ENCODE measurements at places on chromosomes 7 and 10.

DNA sequence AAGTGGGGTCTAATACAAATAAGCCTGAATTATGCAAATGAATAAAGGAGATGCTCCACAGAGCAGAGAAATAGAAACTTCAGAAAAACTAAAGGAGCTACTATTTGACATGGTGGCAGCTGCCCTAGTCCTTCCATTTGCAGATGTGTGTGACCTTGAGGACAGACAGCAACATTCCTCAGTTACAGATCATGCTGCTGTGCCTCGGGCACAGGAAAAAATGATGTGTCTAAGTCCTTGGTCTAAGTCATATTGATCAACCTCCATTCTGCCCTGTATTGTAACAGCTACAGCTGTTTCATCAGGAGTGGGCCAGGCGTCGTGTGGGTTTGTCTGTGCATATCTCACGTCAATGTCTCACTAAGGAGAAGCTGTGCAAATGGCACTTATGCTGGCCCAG lies 710.4 kb downstream of the TNS3 start:
- no peak for DNase-seq

DNA sequence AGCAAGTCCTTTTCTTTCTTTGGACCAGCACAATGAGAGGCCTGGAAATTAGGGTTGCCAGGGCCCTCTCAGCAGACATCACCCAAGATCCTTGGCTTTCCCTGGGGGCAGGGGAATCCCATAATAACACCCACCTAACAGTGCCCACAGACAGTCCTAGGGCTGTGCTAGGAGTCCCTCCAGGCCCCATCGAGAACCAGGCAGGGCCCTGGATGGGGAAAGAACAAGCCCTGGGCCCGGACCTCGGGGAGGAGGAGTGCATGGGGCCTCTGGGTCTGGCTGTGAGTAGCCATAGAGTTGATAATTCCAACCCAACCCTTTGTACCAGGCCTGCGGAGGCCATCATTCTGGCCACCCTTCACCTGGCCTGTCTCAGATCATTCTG lies 201.2 kb upstream of the ZMIZ1 start:
- DNase-seq = no peak

DNA sequence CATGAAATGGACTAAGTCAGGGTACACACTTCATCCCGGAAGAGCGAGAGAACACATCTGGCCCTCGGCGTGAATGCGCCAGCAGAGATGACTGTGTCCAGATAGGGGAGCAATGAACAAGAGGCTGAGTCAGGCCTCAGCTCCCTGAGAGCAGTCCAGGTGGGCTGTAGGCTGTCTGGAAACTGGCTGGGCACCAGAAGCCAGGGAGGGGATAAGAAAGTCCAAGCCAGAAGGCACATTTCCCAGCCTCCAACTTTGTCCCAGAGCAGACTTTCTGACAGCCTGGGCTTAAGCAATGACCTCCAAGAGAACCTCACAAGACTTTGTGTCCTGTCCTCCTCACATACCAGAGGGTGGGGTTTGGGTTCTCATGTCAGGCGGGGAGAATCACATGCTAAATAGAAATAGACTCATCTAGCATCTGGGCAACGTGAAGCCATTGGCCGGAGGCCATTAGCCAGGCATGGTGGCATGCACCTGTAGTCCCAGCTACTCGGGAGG lies 157.2 kb downstream of the ARHGAP12 start:
- peak; percentile 41 for DNase-seq

- DNase-seq = no peak
Observed at GRCh38 chr10:114399576-114399975, 4.7 kb downstream of the AFAP1L2 start.

DNA sequence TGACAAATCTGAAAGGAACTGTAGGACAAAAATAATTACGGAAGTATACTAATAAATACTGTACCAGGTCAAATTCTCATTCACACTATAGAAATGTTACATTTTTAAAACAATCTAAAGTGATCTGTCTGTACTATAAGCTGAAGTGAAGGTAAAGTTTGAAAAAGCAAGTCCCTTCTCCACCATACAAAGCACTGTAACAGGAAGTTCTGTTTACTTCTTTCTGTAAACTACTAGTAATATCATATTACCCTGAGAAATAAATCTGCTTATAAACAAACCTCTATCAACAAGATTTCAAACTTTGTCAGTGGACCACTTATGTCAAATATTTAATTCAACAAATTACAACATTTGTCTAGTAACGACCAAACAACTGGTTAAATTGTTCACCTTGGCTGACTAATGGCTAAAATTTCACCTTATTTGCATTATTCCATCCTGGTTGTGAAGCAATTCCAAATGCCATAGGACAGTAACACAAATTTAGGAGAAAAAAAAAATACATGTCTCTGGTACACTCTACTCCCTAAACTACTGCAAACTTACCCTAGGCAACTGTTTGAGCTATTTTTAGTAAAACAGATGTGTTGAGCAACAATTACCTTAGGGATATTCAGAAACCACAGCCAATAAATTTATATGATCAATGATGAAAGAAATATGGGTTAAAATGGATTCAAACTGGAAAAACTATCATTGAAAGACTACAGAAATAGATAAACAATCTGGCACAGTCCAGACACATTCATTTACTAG lies 126.0 kb downstream of the NRBF2 start:
- no peak for DNase-seq

DNA sequence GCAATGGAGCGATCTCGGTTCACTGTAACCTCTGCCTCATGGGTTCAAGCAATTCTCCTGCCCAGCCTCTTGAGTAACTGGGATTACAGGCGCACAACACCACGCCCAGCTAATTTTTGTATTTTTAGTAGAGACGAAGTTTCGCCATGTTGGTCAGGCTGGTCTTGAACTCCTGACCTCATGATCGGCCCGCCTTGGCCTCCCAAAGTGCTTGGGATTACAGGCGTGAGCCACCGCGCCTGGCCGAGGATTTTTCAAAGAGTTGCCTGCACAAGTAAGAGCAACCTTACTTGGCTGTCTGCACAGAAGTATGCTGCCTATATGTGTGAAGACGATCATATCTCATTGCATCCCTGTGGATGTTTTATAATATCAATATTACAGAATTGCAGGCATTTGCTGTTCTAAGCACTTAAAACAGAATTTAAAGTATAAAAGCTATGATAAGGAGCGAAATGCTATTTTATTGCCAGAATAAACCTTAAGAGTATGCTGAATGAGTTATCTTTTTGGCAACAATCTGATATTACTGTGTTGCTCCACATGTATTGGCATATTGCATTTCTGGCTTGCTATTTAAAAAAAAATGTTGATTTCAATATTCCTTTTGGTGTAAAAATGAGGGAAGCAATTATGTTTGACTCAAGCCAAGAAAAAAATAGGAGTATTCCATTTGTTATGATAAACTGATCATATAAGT lies 379.4 kb upstream of the SEMA3D start:
- no peak for DNase-seq

DNA sequence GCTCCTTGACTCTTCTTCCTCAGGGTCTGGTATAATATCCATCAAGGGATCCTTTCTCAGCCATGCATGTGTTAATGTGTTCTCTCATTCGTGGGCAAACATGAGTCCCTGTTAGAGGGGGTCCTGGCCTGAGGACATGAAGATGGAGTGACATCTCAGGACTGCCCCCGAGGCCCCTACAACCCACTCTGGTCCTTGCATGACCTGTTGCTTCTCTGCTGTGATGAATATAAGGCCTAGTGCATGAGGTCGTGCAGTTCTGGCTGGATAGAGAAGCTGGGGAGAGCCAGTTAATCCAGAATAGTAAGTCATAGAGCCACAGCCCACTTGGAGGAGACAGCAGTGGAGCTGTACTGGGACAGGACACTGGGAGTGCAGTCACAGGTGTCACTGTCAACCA lies 4.6 kb upstream of the VWC2 start:
- no peak for DNase-seq

GRCh38 chr10:78115135-78115853 lies 81.6 kb downstream of the RPS24 start:
- no peak for DNase-seq

GRCh38 chr7:121062671-121063279 lies 74.3 kb downstream of the CPED1 start:
- DNase-seq = no peak

DNA sequence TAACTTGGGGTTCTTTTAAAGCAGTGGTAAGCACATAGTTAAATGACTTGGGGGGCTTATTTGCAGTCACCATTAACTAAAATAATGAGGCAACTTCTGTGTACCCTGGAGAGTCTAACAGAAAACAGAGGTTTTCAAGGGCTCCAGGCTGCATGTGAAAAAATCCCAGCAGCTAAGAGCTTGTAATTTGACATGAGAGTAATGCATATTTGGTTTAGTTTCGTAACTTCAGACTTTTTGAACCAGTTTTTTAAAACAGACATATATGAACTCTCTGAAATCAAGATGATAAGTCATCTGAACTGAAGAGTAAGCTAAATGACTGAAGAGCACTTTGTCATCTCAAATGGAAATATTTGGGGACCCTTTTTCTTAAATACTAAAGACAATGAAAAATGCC lies 40.2 kb upstream of the IFRD1 start:
- DNase-seq = no peak

- peak; percentile 67 for DNase-seq
Observed at GRCh38 chr7:130141161-130141883, 63.9 kb downstream of the TMEM209 start.

GRCh38 chr7:13998866-13999265 lies 9.4 kb upstream of the ETV1 start:
- no peak for DNase-seq

DNA sequence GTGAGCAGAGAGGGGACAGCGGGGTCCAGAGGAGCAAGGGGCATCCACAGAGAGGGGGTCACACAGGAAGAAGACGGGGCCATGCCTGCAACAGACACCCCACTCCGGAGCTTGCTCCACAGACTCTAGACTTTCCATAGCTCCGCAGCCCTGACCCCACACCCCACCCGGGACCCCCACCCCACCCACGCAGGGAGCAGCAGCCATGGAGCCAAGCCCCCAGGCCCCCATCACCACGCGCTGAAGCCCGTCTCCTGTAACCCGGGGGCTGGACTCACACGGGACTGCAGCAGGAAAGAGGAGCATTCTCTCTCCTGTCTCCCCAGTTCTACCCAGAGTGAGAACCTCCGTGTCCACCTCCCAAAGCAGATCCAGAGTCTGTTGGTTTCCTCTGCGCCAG lies 38.8 kb upstream of the ADGRA1 start:
- DNase-seq = no peak

- DNase-seq = no peak
Observed at GRCh38 chr7:128352153-128352537, 8.4 kb upstream of the RBM28 start.

DNA sequence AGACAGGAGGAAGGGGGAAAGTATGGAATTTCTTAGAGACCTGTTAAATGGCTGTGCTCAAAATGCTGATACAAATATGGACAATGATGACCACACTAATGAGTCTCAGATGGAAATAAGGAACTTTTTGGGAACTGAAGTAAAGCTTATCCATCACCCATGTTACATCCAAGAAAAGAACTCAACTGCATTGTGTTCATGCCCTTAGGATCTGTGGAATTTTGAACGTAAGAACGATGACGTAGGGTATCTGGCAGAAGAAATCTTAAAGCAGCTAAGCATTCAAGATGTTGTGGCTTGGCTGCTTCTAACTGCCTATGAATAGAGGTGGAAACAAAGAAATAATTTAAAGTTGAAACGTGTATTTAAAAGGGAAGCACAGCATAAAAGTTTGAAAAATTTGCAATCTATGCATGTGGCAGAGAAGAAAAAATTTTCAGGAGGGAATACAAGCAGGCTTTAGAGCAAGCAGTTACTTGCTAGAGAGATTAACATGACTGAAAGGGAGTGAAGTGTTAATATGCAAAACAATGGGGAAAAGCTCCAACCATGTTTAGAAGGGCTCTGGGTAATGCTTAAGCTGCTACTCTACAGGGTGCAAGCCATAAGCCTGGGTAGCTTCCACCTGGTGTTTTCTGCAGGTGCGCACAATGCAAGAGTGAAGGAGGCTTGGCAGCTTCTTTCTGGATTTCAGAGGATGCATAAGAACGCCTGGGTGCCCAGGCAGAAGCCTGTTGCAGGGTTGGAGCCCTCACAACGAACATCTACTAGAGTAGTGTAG lies 499.7 kb upstream of the SEMA3D start:
- no peak for DNase-seq

DNA sequence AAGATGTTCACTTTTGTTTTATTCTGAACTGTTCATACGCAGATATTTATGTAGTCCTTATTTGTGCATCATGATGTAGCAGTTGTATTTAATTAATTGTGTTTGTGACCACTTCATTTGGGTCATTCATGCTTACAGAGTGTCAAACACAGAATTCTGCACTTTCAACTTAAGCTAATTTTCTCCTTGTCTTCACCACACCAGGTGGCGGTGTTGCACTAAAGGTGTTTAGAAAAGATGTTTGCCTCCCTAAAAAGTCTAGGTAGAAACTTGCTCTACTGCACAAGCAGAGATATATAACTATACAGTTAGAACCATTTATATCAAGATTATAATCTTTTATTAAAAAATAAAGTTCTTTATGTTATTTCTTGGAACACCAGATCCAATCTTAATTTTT lies 1.3 kb upstream of the TAS2R38 start:
- no peak for DNase-seq

GRCh38 chr10:102960157-102960556 lies 42.1 kb downstream of the CNNM2 start:
- no peak for DNase-seq

- DNase-seq = no peak
Observed at GRCh38 chr10:68721673-68722335, 765 bp downstream of the CCAR1 start.

DNA sequence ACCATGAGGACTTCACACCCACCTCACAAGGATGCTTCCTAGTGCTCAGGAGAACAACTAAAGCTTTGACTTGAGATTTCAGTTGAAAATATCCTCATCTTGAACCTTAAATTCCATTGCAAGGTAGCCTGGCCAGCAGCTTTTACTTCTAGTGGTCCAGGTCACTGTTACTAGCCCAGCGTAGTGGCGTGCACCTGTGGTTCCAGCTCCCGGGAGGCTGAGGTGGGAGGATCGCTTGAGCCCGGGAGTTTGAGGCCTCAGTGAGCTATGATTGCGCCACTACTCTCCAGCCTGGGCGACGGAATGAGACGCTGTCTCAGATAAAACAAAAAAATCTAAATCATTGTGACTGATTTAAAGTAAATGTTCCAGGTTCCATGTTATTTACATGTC lies 28.3 kb upstream of the PRKAR1B start:
- DNase-seq = no peak

DNA sequence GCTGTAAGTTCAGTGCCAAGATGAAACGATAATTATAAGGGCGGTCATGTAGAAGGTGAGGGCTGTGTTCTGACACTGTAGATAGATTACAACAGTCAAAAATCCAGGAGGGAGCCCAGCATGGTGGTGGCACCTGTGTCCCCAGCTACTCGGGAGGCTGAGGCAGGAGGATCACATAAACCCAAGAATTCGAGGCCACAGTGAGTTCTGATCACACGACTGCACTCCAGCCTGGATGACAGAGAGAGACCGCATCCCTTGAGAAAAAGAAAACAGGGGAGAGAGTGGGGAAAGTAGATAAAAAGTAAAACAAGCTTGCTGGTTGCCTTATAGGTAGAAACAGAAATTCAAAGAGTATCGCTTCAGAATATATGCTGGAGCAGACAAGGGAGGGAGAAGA lies 52.1 kb downstream of the KCNH2 start:
- DNase-seq = no peak

- DNase-seq = no peak
Observed at GRCh38 chr7:42722716-42723115, 189.2 kb downstream of the C7orf25 start.

- peak; percentile 91 for DNase-seq
Observed at GRCh38 chr10:34758447-34758996, 56.6 kb downstream of the PARD3 start.
